ENCODE measurements at places on chromosomes 16 and 17.

GRCh38 chr17:6893382-6894205 lies 62.1 kb upstream of the TEKT1 start:
- DNase-seq = no peak

GRCh38 chr17:77441130-77441920 lies 300.6 kb downstream of the SEC14L1 start:
- DNase-seq = no peak

- DNase-seq = peak; percentile 69
These were observed 109.7 kb downstream of the C16orf95 start for GRCh38 chr16:87207509-87207908.

GRCh38 chr17:42531455-42532354 lies 4.3 kb upstream of the NAGLU start:
- peak; percentile 66 for DNase-seq

GRCh38 chr16:31700200-31700529 lies 172.5 kb downstream of the AHSP start:
- no peak for DNase-seq

GRCh38 chr17:60493847-60494321 lies 32.2 kb downstream of the APPBP2 start:
- DNase-seq = no peak

DNA sequence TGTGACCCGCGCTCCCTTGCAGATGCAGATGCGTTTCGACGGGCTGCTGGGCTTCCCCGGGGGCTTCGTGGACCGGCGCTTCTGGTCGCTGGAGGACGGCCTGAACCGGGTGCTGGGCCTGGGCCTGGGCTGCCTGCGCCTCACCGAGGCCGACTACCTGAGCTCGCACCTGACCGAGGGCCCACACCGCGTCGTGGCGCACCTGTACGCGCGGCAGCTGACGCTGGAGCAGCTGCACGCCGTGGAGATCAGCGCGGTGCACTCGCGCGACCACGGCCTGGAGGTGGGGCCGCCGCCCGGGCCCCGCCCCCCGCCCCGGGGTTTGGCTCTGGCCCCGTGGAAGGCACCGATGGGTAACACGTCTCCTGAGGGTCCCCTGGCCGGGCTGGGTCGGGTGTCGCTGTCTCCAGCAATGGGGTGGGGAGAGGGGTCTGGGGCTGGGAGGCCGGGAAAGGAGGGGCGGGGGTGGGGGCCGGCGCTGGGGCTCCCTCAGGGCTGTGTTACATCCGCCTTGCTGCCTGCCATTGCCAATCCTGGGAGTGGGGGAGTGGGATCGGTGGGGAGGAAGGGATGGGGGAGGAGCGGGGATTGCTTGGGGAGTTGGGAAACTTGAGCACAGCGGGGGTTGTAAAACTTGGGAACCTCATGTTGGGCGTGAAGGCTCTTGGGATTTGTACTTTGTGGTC lies 737 bp downstream of the NUDT16L1 start:
- peak; percentile 71 for DNase-seq

DNA sequence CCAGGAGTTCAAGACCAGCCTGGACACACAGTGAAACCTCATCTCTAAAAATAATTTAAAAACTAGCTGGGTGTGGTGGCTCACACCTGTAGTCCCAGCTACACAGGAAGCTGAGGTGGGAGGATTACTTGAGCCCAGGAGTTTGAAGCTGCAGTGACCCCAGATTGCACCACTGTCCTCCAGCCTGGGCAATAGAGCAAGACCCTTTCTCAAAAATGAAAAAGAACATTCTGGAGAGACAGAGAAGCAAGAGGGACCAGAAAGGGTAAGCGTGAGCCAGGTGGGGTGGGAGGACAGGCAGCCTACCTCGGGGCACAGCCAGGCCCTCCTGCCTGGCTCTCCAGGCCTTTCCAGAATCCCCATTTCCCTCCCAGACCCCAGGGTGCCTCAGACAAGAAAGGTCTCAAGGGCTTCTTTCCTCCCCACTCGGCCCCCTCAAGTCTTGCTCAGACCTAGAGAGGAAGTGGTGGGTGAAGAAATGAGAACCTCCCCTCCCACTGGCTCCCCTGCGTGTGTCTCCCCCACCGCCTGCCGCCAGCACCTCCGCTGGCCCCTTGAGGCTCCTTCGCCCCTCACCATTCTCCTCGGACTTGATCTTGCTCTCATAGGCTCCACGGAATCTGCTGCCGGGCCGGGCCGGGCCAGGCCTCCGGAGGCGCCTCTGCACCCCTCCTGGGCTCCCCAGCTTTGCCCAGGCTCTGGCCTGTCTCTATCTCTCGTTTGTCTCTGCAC lies 503 bp downstream of the C16orf54 start:
- no peak for DNase-seq

DNA sequence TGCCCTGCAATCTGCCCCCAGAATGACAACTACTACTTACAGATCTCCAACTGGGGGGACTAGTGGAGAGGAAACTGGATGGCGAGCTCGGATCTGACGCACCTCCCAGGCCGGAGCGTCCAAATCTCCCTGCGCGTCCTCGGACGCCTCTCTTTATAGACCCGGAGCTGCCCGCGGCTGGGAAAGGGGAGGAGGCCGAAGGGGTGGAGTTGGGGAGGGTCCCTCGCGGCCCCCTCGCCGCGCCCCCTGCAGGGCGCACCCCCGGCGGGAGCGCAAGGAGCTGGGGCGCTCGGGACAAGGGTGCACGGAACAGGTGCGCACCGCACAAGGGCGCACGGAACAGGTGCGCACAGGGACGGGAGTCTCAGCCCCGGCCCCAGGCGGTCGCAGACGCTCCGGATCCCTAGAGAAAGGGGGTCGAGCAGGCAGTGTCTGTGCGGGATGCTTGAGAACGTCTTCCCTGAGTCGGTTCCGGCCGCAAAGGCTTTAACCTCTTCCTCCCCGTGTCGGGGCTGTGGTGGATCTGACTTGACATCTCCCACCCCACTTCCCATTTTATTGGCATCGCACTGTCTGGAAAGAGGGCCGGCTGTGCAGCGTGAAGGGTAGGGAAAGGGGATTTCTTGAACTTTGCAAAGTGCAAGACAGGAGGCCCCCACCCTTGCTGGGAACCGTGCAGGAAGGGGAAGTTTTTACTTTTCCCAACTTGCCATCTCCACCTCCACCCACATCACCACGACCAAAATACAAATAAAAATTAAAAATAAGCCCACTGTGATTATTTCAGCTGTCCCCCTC lies at the start of gene MYH11:
Gene MYH11, minus strand, starts transcription at position 128 of the 798 bp plus-strand sequence. CDS start 18,776 bp downstream, outside the sequence.
- DNase-seq = peak; percentile 24

DNA sequence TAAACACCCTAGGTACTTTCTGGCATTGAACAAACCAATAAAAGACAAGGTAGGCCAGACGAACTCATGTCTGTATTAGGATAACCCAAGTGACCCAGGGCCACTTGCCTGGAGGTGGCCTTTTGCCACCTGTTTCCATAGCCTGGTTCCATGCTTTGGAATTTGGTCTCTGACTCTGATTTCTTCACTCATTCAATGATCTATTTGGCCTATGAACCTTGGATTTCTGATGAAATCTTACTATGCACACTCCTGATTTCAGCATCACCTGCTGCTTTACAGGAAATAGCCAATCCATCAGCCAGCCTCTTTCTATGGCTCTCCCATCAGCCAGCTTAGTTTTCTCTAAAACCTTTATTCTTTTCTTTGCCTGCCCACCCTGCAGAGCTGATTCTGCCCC lies 142.8 kb upstream of the PSMD7 start:
- no peak for DNase-seq

GRCh38 chr16:48235556-48236136 lies 8.5 kb upstream of the LONP2 start:
- DNase-seq = no peak

- no peak for DNase-seq
These were observed 10.3 kb upstream of the NOL11 start for GRCh38 chr17:67707442-67707841.

GRCh38 chr16:17392857-17393692 lies 77.7 kb downstream of the XYLT1 start:
- DNase-seq = no peak

GRCh38 chr16:65041667-65042066 lies 80.2 kb downstream of the CDH11 start:
- DNase-seq = no peak

- no peak for DNase-seq
These were observed 150.2 kb downstream of the TANC2 start for GRCh38 chr17:63116228-63116627.

- DNase-seq = peak; percentile 81
These were observed 6.8 kb upstream of the TBC1D3B start for GRCh38 chr17:36183001-36183971.

DNA sequence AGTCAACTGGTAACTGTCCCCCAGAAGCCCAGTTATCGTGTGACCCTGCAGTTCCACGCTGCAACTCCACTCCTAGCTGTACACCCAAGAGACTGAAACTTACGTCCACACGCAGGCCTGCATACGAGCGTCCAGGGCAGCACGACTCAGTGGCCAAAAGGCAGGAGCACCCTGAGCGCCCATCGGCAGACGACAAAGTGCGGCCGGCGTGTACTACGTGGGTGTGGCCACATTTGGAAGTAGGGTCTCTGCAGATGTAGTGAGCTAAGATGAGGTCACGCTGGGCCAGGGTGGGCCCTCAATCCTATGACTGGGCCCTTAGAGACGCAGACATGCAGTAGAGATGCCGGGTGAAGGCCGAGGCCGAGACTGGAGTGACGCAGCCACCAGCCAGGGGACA lies 13.5 kb downstream of the GALNS start:
- DNase-seq = no peak

DNA sequence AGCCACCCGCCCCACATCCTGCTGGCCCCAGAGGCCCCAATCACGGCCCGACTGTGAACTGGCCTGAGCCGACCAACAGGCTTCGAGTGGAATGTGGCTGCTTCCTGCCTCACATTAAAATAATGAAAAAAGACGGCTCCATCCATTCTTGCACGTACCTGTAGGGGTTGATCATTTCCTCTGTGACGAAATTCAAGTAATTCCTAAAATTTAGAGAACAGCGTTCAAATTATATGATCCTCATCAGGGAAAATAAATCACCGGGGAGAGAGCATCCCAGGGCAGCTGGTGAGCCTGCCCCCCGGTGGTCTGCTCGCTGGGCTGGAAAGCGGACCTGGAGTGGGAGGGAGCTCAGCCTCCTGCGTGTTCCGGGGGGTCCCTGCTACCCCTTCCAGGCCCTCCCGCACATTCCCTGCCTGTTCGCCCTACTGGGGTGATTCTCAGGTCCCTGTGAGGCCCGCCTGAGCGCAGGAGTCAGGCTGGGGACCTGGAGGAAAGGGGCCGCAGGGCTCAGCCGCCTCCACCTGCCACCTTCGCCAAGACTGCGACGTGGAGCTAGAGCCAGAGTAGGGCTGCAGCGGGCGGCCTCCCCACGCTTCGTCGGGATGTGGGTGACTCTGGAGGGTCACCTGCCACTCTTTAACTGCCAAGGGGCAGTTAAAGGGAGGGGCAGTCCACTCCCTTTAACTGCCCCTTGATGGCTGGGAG lies 28.9 kb downstream of the SLC7A5 start:
- DNase-seq = no peak

DNA sequence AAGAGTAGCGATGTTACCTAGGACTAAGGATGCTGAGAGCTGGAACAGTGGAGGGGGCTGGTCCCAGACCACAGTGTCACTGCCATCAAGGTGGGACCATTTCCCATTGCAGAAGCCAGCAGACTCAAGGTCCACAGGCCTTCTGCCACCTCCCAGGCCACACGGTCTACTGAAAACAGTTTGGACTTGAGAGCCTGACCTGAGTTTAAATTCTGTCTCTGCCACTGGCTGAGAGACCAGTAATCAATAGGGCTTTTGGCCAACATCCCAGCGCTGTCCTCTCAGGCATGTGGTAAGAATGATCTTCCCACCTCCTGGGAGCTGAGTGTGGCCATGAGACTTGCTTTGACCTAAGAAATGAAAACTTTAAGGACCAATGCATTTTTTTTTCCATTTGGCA lies 331.4 kb upstream of the CDH5 start:
- DNase-seq = peak; percentile 16

All from right hindlimb (tissue), 1 donor.